Renal cortex interstitium (tissue), 15 donors: ENCODE measurements at places on chromosomes 5 and 9.

DNA sequence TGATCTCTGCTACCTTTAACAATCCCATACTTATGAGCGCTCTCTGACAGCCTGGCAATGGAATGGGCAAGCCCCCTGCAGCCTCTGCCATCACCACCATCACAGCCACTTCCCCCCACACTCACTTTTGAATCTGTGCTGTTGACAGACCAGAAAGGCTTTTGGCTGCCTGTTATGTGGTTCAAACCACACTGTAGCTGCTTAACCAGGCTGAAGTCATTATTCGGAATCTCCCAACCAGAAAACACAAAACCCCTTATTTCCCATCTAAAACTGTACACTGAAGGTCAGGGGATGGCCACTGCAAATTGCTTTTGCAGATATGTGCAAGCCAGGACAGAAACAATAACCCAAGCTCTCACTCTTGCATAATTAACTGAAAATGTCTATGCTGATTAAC, 35.8 kb downstream of the PTCH1 start:
- no peak for DNase-seq

DNA sequence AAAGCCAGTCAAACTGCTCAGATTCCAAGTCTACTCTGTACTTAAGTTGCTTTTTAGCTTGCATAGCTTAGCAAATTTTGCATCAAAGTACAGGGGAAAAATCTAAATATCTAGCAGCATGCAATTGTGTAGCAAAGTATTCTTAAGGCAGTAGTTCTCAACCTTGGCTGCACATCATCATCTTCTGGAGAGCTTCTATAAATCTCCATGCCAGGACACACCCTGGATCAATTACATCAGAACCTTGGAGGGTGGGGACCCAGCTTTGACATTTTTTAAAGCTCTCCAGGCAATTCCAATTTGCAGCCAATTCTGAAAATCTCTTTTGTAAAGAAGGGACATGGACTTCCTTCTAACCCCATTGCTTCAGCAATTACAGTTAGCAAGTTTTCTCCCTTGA, 187.5 kb downstream of the SNCAIP start:
- DNase-seq: no peak

GRCh38 chr9:38263532-38263931, 129.0 kb upstream of the ALDH1B1 start:
- DNase-seq: no peak

DNA sequence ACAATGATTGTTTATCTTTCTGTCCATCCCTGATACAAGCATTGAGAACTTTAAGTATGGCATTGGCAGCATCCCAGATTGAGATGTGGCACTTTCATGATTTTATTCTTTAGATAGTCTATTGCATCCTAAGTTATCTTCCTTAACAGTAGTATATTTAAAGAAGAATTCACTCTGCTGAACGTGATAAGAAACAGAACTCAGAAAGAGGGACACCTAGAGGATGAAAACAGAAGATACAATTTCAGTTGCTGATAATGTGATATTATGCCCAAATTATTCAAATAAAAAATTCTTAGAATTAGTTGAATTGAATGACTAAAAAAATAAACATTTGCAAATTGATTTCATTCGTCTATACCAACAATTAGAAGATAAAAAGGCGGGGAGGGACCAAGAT, 218.1 kb upstream of the DMRTA1 start:
- DNase-seq: no peak

GRCh38 chr5:14131855-14132503, 11.2 kb upstream of the TRIO start:
- no peak for DNase-seq

DNA sequence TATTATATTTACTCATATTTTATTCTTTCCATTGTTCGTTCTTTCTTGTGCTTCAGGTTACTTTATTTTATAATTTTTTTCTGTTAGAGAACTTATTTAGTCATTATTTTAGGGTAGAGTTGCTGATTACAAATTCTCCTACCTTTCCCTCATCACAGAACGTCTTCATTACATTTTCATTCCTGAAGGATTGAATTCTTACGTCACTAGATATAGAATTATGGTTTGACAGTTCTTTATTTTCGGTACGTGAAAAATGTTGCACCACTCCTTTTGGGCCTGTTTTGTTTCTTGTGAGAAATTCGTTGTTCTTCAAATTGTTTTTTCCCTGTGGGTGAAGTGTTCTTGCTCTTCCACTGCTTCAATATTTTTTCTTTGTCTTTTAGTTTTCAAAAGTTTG, 20.8 kb upstream of the OR2S2 start:
- DNase-seq: no peak

GRCh38 chr5:24291916-24292315, 352.9 kb downstream of the CDH10 start:
- no peak for DNase-seq

DNA sequence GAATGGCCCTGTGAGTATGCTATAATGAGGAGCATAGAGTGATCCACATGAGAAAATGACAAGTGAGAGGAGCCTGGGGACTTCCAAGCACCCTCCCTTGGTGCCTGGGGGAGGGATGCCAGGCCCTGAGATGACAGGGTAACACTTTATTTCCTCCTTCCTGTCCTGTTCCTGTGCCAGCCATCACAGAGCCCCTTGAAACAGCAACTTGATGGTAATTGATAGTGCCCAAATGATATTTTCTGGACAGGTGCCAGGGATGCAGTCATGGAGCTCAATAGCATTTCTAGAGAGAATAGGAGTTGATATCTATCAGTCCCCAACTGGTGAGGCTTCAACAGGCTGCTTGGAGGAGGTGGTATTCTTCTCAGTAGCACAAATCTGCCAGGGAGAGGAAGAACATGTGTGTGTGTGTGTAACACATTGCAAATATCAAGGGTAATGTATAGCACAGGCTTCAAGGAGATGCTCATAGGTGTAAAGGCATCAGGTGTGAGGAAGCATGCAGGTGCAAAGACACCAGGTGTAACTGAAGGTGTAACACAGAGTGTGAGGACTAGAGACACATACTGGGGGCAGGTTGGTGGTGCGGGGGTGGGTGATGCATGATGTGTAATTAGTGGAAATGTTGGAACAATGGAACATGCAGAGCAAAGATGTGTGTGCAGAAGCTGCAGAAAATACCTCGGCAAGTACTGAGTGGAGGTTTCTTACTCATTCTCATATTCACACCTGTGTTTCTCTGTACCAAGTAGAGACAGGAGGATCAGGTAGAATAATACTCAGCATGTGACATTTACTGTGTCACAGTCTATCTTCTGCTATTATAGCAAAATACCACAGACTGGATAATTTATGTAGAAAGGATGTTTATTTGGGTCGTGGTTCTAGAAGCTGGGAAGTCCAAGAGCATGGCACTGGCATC, 18.1 kb upstream of the WWC1 start:
- no peak for DNase-seq

GRCh38 chr5:138601444-138601843, 26.2 kb upstream of the HSPA9 start:
- no peak for DNase-seq

DNA sequence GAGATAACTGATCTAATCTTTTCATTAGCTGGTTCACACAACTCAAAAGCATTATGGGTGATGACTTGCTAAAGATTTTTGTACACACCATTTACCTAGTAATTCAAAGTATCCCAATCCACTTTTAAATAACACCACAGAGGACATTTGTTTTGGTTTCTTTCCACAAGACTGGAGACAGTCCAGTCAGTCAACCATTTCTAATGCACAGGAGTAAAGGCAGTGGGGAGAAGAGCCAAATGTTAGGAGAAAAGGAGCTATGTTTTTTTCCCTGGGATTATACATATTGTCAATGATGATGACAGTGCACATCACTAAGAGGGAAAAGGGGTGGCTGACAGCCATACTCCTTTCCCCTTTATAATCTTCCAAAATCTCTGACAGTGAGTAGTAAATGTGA, 240.9 kb downstream of the GABRB2 start:
- DNase-seq: no peak

DNA sequence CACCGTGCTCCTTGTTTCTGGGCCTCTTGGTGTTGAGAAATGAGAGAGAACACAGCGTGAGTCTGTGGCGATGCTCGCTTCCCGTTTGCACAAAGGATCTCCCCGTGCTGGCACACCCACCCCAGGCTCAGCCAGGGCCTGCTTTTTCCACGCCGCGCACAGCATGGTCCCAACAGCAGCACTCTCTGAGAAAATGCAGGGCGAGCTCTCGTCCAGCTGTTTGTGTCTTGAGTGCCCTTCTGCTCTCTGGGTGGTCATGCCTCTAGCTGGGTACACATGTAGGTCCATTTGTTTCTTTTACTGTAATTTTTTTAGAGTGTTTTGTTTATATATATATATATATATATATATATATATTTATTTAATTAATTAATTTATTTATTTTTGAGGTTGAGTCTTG, 26.6 kb downstream of the FBXW5 start:
- no peak for DNase-seq

- no peak for DNase-seq
Measured at GRCh38 chr5:52665559-52665958, 122.2 kb upstream of the ITGA1 start.

GRCh38 chr5:170546282-170546681, 42.5 kb downstream of the KCNIP1 start:
- no peak for DNase-seq

- no peak for DNase-seq
Measured at GRCh38 chr5:154477382-154478223, 424 bp downstream of the HAND1 start.

- DNase-seq: no peak
Measured at GRCh38 chr5:28328681-28329080, 1290.3 kb upstream of the CDH9 start.

- DNase-seq: no peak
Measured at GRCh38 chr9:12368569-12368968, 324.6 kb upstream of the TYRP1 start.

DNA sequence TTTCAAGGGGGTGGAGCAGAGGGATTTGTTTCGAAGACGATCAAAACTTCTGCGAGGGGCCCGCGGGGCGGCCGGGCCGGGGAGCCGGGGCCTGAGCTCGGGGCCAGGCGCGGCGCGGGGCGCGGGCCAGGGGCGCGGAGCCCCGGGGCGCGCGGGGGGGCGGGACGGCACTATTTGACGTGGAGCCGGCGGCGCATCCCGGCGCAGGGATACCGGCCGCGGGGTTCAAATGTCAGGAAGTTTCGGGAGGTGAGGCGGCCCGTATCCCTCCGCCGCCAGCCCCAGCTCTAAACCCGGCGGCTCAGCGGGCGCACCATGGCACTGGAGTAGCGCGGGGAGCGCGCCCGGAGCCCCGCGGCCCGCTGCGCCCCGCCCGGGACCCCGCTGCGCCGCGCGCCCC, at the start of gene LMX1B:
Gene LMX1B (plus strand): TSS at position 278 of the 400 bp plus-strand sequence. CDS start 522 bp downstream, outside the sequence.
- DNase-seq: no peak

DNA sequence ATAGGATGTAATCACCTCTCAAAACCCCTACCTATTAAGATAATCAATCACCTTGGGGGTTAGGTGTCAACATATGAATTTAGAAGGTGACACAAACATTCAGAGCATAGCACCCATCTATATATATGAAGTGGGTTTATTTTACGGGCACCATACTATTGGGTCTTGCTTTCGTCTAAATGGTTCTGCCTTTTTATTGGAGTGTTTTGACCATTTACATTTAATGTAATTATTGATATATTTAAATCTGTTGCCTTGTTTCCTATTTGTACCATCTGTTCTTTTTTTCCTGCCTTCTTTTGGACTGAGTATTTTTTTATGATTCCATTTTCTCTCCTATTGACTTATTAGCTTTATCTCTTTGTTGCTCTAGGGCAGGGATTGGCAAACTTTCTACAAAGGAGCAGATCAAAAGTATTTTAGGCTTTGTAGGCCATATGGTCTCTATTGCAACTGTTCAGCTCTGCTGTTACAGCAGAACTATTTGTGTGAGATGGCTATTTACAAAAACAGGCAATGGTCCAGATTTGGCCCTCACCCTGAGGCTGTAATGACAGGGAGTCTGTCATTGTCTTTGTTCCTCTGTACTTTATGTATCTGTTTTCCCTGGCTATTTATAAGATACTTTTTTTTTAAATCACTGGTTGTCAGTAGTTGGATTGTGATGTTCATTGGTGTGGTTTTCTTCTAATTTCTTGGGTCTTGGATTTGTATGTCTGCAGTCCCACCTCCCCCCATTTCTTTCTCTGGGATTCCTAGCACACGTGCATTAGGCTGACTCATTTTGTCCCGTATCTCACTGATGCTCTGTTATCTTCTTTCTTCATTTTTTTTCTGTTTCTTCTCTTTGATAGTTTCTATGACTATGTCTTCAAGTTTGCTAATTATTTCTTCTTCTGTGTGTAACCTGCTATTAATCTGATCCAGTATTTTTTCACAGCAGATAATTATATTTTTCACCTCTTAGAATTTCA, 127.1 kb downstream of the DAB2IP start:
- no peak for DNase-seq

GRCh38 chr5:1881098-1881572, 1.6 kb downstream of the IRX4 start:
- DNase-seq: no peak

- no peak for DNase-seq
Measured at GRCh38 chr5:169736653-169737052, 99.6 kb downstream of the DOCK2 start.

DNA sequence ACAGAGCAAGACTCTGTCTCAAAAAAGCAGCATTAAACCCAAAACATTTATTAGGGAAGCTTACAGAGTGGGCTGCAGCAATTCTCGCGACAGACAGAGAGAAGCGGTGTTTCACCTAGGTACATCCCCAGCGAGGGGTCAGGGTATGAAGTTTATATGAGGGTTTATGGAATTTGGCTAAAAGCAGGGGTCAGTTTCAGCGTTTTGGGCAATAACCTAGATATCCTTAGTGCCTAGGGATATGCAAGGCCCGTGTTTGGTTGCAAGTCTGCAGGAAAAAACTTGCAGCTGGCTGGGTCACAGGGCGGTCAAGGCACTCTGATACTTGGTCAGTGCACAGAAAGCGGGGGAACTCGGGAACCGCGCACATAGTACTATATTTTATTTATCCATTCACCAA, 649 bp upstream of the GLE1 start:
- DNase-seq: no peak

DNA sequence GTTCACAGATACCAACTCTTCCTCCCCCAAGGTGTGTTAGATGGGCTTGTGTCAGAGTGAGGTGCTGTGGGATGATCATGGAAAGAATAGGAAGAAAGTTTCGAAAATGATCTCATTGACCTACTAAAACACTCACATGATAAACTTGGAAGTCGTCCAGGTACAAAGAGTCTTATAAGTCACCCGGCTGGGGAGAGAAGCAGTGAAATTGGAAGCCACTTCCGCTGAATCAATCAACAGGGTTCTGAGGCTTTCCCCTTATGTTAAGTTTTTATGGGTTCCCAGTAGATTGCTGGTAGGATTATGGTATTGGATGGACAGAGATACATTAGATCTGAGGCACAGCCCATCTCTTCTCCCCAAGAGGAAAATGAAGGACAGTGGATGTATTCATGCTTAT, 218.8 kb upstream of the MSX2 start:
- no peak for DNase-seq
